NCI-H460 (cell line): ENCODE measurements at places on chromosomes 5 and 9. TPM values are rescaled to one million over a fixed set of nuclear protein-coding genes. Genes with fewer than 3 reads are reported as not detected.

GRCh38 chr9:90517103-90517502 is 125.5 kb downstream of the DIRAS2 start:
- DNase-seq, result no peak

Gene PTGS1
- 1.5 and 1.9 TPM in 2 replicates for total RNA-seq

DNA sequence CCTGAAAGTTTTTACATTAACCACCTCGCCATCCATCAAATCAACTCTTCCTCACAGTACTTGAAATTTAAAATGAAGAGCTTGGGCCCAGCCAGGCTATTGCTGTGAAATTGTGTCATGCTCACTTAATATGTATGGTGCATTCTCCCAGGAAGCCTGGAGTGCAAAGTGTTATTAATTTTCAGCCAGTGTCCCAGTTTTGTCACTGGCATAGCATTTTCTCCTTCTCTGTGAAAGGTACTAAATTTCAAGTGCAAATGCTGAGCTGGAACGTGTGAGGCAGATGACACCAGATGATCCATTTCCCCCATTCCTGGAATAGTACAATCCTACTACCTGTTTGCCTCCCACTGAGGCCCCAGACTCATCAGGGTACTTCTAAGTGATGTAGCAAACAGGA is 397.6 kb upstream of the ACTBL2 start:
- no peak for DNase-seq

Gene TMOD1
- total RNA-seq, result 1.9 and 2.2 TPM in 2 replicates

DNA sequence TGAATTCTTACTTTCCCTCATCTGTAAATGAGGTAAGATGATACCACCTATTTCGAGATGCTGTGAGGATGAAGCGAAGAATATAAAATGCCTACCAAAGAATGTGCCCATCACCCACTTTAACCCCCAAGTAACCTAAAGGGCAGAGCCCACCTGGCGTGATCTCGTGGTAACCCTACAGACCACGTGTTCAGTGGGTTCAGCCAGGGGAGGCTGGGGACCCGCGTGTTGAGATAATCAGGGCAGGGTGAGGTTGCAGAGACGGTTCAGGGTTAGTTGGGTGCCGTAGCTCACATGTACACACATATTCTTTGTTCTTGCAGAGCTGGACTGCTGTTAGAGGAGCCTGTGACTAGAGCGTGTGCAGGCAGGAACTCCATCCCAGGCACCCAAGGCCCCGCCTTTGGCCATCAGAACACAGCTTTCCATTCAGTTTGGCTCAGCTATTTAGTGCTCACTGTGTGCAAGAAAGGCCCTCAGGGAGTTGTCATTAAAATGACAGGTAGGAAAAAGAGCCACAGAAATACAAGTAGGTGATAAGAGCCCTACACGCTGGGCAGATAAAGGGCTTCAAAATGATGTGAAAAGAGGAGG is 56.5 kb upstream of the HAND1 start:
- DNase-seq, result no peak

DNA sequence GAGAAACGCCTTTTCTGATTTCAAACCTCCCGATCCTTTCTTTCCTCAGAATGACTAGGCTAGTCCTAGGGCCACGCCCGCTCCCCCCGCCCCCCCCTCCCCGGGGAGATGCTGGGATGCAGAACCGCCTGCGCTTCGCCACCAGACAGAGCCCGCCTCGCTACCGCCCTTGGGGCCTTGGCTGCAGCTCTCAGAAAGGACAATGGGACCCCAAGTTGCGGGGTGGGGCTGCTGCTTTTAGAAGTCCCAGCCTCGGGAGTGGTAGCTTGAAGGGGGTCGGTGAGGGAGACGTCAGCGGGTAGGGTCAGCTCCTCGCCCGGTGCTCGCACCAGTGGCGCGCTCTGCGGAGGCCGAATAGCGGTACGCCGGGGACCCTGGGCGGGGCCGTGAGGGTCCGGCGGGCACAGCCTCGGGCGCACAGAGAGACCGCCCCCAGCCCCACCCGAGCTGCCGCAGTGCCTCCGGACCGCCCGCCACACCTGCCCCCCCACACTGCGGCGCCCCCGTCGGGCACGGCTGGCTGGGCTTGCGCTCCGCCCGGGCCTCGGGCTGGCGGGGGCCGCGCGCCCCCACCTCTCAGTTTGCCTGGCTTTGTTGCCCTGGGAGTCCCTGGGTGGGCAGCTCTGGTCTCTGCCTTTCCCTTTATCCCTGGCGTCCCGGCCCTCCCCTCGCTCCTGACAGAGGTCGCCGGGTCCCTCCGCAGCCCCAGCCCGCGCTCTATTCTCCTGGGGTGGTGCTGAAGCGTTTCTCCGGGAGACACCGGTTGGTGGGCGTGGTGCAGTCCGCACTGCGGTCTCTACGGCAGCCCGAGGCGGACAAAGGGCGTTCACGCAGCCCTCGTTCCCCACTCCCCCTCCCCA is 1.2 kb downstream of the MAP1B start:
- peak; percentile 59 for DNase-seq

DNA sequence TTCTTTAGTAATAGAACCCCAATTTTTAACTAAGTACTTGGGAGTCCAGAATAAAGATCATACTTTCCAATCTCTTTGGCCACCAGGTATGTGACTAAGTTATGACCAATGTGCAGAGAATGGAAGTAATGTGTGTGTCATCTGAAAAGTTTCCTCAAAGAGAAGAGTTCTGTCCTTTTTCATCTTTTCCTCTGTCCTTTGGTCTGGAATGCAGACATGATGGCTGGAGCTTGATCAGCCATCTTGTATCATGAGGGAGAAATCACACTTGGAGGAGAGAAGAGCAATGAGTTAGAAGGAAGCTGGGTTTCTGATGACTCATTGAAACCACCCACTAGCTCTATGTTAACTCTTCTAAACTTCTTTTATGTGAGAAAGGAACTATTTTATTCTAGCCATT is 5.5 kb upstream of the CPEB4 start:
- DNase-seq, result no peak

GRCh38 chr9:134175808-134176598 is 11.6 kb upstream of the RNU6ATAC start:
- DNase-seq, result no peak

GRCh38 chr9:126159430-126160060 is 167.1 kb upstream of the MVB12B start:
- no peak for DNase-seq

GRCh38 chr9:135486267-135487065 is 6.9 kb downstream of the PPP1R26 start:
- DNase-seq, result no peak

GRCh38 chr5:54870271-54870670 is 115.1 kb downstream of the ESM1 start:
- DNase-seq, result no peak

DNA sequence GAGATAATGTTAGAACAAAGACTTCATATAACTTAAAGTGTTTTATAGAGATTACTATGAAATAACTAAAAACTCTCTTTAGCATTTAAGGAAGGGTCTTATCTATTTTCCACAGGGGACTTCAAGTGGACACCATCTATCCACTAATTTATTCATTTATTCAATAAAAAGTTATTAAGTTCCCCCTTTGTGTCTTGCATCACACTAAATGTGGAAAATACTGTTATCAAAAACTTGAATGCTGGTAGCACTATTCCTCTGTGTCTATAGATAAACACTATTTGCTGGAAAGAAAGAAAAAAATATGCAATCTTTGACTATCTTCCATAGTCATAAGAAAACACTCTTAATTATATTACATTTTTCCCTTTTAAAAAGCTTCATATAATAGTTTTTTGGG is 20.1 kb upstream of the ZNF622 start:
- DNase-seq, result no peak

Gene SPATA31E1
- total RNA-seq, result not detected in 2 replicates
